RKO (cell line): ENCODE measurements at places on chromosomes 13 and 19.

DNA sequence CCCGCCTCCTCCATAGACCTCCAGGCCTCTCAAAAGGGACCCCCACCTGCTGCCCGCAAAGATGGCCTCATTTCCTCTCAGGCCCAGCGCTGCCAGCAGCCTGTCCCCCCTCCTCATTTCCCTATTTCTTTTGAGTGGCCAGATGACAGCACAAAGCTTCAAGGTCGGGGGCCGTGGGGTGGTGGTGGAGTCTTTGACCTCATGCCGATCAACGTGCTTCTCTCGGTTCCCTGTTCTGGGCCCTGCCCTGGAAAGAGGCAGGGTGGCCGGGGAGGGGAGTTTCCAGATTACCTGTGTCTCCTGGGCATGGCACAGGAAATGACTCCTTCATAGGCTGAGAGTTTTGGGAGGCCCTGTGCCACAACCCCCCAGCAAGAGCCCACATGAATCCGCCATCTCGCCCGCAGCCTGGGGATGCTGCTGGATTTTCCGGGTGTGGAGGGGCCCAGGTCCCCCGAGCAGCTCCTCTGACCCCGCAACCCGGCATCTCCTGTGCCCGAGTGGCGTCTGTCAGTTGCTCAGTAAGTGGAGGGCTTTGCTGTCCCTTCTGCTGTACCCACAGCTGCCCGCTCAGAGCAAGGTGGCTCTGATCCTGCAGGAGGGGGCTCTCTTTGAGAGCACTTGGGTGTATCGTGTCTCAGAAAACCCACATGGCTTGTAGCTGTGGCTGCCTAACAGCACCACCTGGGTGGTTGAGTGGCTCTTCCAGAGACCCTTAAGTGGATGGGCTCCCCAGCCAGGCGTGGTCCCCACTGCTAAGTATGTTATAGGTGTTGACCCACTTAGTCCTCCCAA, 139.4 kb downstream of the SIPA1L3 start:
- no peak for DNase-seq

GRCh38 chr13:99288089-99288488, 19.1 kb downstream of the GPR183 start:
- no peak for DNase-seq

- DNase-seq = no peak
These were observed 312.8 kb upstream of the PCDH20 start for GRCh38 chr13:61728471-61728870.

- DNase-seq = no peak
These were observed 47.8 kb upstream of the VSTM2B start for GRCh38 chr19:29477831-29478577.

- DNase-seq = no peak
These were observed 365.0 kb upstream of the NBEA start for GRCh38 chr13:34577051-34577450.

DNA sequence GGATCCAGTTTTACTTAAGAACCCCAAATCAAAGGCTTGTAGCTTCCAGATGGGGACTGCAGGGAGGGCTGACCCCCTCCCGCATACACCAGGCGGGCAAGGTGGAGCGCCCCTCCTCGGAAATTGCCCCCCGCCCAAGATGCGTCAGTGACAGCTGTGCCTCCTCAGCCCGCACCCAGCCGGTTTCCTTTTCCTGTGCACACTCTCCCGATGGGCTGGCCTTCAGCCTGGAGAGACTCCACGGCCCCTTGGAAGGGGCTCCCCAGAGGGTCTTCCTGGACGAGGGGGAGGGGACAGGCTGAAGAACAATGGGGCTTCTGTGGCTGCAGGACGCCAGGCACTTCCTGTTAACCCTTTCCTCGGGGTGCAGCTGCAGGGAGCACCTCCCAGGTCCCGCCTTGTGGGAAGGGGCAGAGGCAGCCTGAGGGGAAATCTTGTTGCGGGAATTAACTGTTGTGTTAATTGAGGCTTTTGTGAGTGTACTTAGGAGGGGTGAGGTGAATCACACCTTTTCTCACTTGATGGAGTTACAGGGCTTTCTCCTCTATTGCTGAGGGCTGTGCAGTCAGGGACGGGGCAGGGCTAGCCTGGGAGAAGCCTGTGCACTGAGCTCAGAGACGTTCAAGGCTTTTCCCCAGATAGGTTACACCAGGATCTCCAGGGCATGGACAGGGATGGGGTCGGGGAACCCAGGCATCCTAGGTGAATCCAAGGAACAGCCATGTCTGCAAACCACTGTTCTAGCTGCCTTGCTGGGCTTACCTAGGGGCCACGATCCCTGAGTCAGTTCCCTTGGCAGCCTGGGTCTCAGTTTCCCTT, 14.3 kb downstream of the IER2 start:
- DNase-seq = no peak

DNA sequence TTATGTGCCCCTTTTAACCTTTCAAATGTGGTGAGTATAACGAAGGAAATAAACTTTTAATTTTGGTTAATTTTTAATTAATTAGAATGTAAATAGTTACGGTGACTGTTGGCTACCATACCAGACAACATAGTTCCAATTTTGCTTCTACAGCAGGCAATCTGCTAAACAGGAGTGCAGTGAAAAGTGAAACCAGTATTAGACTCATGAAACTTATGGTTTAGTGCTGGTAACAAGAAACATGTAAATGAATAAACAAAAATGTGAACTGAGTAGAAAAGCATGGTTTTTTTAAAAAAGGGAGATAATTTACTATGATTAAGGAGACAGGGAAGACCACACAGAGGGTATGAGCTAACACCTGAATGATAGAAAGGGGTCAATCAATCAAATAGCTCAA, 478.4 kb downstream of the PCDH9 start:
- DNase-seq = no peak

DNA sequence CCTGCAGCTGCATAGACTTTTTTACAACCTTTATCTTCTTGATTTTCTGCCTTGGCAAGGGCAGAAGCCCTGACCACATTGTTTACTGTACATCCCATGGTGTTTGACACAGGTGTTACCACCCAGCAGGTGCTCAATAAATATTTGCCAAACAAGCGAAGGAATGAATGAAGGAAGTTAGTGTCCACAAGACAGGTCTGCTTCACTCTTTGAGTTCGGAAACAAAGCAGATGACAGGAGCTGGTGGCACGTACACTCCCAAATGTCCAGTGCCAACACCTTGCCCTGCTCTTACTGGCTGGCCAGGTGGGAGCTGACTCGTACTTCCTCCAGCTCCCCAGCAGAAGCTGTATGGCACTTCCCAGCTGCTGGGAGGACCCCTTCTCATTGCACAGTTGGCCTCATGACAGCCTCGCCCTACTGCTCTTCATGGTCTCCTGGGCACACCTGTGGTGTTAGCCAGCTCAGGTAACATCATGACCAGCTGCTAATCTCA, 22.0 kb upstream of the MUC16 start:
- no peak for DNase-seq

- no peak for DNase-seq
These were observed 17.8 kb upstream of the ZNF726 start for GRCh38 chr19:23896912-23897311.

- no peak for DNase-seq
These were observed 4.2 kb upstream of the PLAUR start for GRCh38 chr19:43674183-43674582.

DNA sequence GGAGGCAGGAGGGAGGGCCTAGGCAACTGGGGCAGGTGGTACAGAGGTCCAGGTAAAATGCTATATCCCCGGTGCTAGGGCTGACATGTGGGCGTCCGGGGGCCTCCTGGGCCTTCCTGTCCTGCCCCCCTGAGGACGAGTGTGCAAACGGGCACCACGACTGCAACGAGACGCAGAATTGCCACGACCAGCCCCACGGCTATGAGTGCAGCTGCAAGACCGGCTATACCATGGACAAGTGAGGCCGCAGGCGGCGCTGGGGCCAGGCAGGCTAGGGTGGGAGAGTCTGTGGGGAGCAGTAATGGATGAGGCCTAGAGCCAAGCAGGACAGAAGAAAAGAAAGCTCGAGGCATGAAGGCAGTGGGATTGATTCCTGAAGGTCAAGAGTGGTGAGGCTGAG, 21.3 kb downstream of the CNFN start:
- DNase-seq = no peak

- DNase-seq = no peak
These were observed 5.6 kb upstream of the KATNAL1 start for GRCh38 chr13:30312904-30313303.

- DNase-seq = peak; percentile 78
These were observed 5.8 kb upstream of the TLE2 start for GRCh38 chr19:3034656-3035541.

DNA sequence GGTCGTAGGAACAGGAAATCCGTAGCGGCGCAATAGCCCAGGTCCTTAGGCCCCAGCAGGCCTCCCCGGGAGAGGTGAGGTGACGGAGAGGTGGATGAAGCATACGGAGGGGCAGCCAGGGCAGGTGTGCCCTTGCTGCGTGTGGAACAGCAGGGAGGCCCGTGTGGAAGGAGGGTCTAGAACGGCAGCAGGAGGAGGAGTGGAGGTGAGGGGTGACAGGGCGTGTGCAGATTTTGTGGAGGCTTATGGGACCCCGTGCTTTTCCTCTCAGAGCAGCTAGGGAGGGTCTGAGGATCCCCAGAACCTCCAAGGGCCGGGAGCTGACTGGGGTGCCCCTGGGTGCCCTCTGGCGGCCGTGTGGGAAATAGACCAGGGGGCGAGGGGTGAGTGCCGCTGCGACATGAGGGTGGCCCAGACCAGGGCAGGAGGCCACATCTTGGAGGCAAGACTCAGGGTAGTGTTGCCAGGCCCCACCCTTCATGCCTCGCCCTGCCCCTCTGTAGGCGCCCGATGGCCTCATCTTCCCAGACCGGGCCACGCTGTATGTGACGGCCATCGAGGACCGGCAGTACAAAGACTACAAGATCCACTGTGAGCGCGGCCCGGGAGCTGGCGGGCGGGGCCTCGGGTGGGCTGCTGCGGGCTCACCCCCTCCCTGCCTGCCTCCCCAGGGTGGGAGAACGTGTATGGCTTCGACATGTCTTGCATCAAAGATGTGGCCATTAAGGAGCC, 5.0 kb upstream of the ADM5 start:
- no peak for DNase-seq

DNA sequence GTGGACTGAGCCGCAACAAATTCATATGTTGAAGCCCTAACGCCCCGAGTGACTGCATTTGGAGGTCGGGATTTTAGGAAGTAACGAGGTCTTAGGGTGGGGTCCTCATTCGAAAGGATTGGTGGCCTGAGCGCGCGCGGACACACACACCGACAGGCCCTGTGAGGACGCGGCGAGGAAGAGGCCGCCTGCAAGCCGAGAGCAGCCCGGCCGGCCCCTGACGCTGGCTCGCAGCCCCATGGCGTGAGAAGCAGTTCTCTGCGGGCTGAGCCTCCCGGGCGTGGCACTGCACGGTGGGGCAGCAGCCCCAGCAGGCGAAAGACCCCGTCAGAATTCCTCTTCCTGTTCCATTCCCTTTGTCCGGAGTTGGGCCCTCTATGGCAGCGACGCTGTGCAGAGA, 131.2 kb downstream of the CRYL1 start:
- DNase-seq = no peak
